ENCODE measurements at places on chromosomes 2 and 18.

DNA sequence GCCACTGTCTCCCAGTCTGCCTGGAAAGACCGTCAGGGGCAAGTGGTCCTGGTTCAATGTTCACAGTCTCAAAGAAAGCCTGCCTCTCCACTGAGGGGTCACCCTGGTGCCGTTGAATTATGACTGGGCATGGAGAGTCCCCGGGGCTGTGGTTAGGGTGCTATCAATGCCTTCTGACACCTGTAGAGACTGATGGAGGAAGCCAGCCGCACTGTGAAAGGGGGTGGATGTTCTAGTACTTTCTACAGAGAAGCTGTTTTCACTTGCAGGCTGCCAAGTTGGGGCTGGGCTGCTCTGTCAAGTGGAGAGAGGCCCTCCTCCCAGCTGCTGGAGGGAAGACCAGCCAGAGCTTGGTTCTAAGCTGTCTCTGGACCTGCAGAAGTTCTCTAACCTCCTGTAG is 80.5 kb downstream of the BCL2L11 start:
- DNase-seq, result no peak

GRCh38 chr2:26780203-26780760 is 5.6 kb upstream of the CENPA start:
- no peak for DNase-seq

DNA sequence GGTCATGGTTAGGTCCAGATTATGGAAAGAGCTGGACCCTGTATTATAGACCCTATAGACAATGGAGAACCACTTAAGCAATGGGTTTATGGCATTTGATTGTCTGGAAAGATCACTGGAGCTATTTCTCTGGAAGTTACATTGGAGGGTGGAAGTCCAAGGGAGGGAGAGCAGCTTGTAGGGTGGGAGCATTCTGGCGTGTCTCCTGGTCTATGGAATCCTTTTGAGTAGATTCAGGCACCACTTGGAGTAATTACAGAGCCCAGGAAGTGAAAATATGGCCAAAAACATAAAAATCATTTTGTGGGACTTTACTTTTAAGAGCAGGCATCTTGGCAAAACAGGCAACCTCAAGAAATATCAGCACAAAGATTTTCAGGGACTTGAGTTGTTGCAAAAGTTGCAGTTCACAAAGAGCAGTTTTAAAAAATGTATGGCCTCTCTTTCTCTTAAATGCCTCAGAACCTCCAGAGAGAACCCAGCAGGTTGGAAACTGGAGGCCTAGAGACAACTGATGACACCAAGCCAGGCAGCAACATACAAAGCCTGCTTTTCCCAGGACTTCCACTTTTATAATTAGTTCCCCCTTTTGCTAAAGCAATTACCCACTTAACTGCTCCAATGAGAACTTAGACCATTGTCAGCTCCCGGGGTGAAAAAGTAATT is 331.0 kb downstream of the MYCN start:
- DNase-seq, result no peak

- DNase-seq, result no peak
These were observed 100.4 kb upstream of the SMAD2 start for GRCh38 chr18:48030616-48031480.

- no peak for DNase-seq
These were observed 109.0 kb downstream of the EIPR1 start for GRCh38 chr2:3268705-3269029.

GRCh38 chr2:38602136-38602731 is 494 bp downstream of the HNRNPLL start:
- no peak for DNase-seq

DNA sequence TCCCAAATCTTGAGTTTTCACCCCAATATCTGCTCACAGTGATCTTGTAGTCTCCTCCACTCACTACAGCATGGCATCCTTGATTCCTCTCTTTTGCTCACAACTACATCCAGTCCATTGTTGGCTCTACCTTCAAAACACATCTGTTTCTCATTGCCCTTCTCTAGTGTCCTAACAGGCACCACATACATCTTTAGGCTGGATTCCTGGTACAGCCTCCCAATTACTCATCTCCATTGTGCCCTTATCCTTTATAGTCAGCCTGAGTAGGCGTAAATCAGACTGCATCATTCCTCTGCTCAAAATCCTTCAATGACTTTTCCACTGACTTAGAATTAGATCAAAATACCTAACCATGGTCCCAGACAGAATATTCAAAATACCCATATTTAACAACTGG is 10.7 kb upstream of the TAF1B start:
- DNase-seq, result no peak

- no peak for DNase-seq
These were observed 209.1 kb upstream of the CTAGE1 start for GRCh38 chr18:22626771-22627170.

DNA sequence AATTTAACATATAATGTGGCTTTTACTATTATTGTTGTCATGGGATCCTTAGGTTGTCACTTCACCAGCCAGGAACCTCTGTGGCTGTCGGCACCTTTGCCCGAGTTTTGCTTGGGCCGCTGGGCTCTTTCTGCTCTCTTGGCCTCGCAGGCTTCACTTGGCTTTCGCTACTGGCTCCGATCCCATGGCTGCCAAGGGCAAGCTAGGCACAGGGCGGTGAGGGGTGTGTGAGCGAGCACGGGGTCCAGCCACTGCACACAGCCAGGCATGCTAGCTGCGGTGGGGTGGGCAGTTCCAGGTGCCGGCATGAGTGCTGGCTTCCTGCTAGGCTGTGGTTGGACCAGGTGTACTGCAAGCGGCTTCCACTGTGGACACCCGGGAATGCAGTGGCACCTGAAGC is 23.4 kb upstream of the RAPGEF4 start:
- no peak for DNase-seq

DNA sequence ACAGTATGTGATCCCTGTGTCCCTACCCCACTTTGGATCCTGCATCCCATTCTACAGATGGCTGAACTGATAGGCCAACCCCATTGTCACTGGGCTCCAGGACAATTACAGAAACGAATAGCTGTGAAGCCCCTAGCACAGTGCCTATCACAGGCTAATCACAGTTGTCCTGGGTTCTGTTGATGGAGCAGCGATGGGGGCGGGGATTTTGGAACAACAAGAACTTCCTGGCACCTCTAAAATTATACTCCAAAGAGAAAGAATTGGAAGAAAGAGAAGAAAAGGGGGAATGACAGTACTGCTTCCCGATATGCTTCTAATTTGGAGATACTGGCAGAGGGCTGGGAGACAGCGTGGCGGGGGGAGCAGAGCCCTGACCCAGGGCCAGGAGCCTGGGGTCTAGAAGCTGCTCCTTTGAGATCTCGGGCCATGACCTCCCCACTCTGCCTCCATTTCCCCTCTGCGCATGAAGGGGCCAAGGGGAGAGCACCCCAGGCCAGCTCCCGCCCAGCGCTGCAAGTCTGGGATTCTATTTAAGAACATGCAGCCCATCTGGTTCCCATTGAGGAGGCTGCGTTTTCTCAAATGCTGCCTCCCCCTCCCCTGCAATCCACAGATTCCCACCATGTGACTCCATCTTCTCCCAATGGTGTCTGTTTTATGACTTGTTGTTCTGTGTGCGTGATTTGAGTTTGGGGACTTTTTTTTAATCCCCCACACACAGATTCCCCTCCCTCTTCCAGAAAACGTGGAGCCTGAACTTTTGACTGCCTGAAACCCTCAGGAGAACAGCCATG is 202.7 kb downstream of the CYP26B1 start:
- no peak for DNase-seq

- no peak for DNase-seq
These were observed 43.0 kb downstream of the SERPINB7 start for GRCh38 chr18:63818212-63818611.

GRCh38 chr2:196520605-196521004 is 118.9 kb upstream of the CCDC150 start:
- no peak for DNase-seq
